ENCODE measurements at places on chromosomes 11 and 22. TPM values are rescaled to one million over a fixed set of nuclear protein-coding genes. Genes with fewer than 3 reads are reported as not detected.

HTR3A gene
- not detected for total RNA-seq

BTG4 gene
- total RNA-seq, result not detected

SERHL2 gene
- total RNA-seq, result 4.1 TPM

RTN4RL2 gene
- total RNA-seq, result 2.4 TPM

CHORDC1 gene
- total RNA-seq, result 46.6 TPM

KLHL22 gene
- total RNA-seq, result 38.0 TPM

LZTR1 gene
- 41.3 TPM for total RNA-seq

CEND1 gene
- not detected for total RNA-seq

MYO7A gene
- 9.8 TPM for total RNA-seq

C11orf87 gene
- total RNA-seq, result 0.13 TPM

OR8G5 gene
- total RNA-seq, result not detected

CDPF1 gene
- total RNA-seq, result 11.1 TPM

CCDC116 gene
- 0.30 TPM for total RNA-seq

GRCh38 chr11:70688142-70688541, 289.8 kb downstream of the CTTN start:
- H3K27me3 ChIP-seq, result no peaks in the 10 kb centered on the region
- H3K4me3 ChIP-seq, result no peak overlapping the region
- H3K36me3 ChIP-seq, result no peaks in the 10 kb centered on the region
- no peaks in the 10 kb centered on the region for H3K4me1 ChIP-seq

GRCh38 chr22:28441720-28442263, 237.8 kb downstream of the TTC28 start:
- H3K27ac ChIP-seq, result peak overlapping the region; percentile 74
- H3K4me3 ChIP-seq, result peak overlapping the region; percentile 49
- H3K36me3 ChIP-seq, result no peaks in the 10 kb centered on the region
- DNase-seq, result peak; percentile 9
- no peaks in the 10 kb centered on the region for H3K27me3 ChIP-seq
- peaks cover 35% of the 10 kb centered on the region for H3K4me1 ChIP-seq

DNA sequence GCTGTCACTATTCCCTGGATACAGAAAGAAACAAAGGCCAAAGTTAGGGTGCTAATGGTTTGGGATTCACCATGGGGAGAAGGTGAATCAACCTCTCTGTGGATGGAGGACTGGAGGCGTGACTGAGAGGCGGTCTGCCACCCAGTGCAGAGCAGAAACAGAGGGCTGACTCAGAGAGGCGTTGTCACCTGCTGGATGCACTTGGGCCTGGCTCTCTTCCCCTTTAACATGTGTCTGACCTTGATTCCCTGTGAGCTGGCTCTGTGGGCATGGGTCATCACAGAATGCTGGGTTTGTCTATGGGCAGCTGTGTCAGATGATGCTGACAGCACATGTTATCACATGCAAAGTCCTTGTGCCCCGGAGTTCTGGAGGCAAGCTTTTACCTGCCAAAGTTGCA, 75.9 kb downstream of the LDLRAD3 start:
- H3K27me3 ChIP-seq, result no peaks in the 10 kb centered on the region
- no peak overlapping the region for H3K4me3 ChIP-seq
- H3K4me1 ChIP-seq, result peaks cover 3% of the 10 kb centered on the region
- H3K27ac ChIP-seq, result no peak overlapping the region

- no peak overlapping the region for H3K27ac ChIP-seq
- no peak for DNase-seq
- no peak overlapping the region for H3K4me3 ChIP-seq
- no peaks in the 10 kb centered on the region for H3K4me1 ChIP-seq
- H3K36me3 ChIP-seq, result no peaks in the 10 kb centered on the region
- no peaks in the 10 kb centered on the region for H3K27me3 ChIP-seq
Measured at GRCh38 chr11:65642014-65642671, 4.2 kb downstream of the SIPA1 start.

GRCh38 chr11:10307022-10307399, 2.1 kb downstream of the ADM start:
- no peaks in the 10 kb centered on the region for H3K36me3 ChIP-seq
- DNase-seq, result no peak
- H3K27me3 ChIP-seq, result peaks cover 3% of the 10 kb centered on the region
- peak overlapping the region; percentile 70 for H3K4me3 ChIP-seq

DNA sequence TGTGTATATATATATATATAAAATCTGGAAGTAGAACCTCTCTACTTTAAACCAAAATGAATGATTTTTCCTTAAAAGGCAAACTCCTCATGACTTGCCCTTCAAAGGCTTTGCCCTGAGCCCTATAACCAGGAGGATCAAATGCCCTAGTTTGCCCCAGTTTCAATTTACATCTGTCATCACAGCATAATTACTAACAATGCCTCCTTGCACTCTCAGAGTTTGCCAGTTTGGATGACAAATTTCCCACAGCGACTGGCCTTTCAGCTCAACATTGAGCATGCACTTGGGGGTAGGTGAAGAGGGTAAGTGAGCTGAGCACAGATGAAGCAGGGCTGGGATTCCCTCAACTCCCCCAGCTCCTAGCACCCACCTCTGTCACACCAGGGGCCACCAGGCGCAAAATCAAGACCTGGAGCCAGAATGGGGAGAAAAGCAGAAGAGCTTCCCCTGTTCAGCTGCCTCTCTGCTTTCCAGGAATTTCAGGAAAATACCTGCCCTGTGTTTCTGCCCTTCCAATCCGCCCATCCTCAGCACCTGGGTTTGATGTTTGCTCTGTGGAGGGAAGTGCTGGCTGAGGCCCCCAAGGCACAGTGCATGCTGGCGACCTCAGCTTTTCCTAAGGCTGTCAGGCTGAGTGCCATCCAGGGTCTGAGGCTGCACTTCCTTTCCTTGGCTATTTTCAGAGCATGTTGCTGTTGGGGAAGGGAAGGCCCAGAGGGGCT, 67.5 kb downstream of the ADAMTS15 start:
- no peaks in the 10 kb centered on the region for H3K36me3 ChIP-seq
- H3K4me3 ChIP-seq, result no peak overlapping the region
- no peaks in the 10 kb centered on the region for H3K27me3 ChIP-seq

DNA sequence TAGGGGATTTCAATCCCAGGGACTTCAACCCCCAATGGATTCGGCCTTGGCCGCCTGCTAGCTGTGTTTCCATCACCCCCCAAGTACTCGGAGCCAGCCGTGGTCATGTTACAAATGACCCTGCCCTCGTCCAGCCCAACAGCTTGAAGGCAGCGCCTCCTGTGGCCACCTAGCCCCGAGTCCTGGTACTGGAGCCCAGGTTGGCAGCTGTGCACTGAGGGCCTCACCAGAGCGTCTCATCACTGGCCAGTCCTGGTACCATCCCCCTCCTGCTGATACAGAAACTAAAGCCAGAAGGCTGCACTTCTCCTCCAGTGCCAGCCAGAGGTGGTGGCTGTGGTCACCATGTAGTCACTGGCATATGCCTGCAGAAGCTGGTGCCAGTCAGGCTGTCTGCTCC, 44.9 kb upstream of the FADD start:
- H3K27ac ChIP-seq, result no peak overlapping the region
- H3K36me3 ChIP-seq, result no peaks in the 10 kb centered on the region
- no peaks in the 10 kb centered on the region for H3K4me1 ChIP-seq

GRCh38 chr22:47199261-47199978, 437.0 kb downstream of the TBC1D22A start:
- H3K4me1 ChIP-seq, result no peaks in the 10 kb centered on the region
- no peaks in the 10 kb centered on the region for H3K27me3 ChIP-seq
- DNase-seq, result no peak
- no peak overlapping the region for H3K4me3 ChIP-seq
- H3K36me3 ChIP-seq, result no peaks in the 10 kb centered on the region
- no peak overlapping the region for H3K27ac ChIP-seq

DNA sequence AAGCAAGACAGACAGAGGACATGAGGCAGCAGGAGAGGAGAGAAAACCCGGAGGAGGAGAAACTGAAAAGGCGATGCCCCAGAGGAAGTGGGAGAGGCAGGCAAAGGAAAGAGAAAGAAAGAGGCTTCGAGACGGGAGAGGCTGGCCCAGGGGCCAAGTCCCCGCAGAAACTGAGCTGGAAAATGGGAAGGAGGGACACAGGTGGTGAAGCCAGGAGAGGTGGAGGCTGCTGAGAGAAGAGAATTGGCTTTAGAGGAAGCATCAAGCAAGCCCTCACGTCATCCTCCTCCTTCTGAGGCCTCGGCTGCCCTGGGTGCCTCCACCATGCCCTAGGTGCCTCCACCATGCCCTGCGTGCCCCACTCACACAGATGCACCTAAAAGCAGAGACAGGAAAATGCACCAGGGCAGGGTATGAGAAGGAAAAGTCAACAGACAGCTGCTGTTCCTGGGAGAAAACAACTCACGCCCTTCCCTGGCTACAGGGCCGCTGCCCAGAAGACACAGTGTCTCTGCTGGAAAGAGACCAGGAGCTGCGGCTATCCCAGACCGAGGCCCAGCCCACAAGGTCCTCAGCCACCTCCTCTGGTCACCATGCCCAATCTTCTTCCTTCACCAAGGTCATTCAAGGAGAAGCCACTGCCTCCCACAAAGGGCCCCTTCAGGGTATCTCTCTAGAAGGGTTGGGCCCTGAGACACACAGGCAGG, 14.3 kb downstream of the FXYD6 start:
- no peaks in the 10 kb centered on the region for H3K36me3 ChIP-seq
- DNase-seq, result no peak
- no peaks in the 10 kb centered on the region for H3K27me3 ChIP-seq
- no peak overlapping the region for H3K4me3 ChIP-seq

GRCh38 chr11:76206327-76207081, at the start of gene WNT11:
Gene WNT11 (minus strand): TSS chr11:76206502. CDS start chr11:76206407, 95 bp downstream.
- DNase-seq, result peak; percentile 82
- H3K27ac ChIP-seq, result no peak within 1 kb of the TSS
- H3K4me3 ChIP-seq, result peak within 1 kb of the TSS; percentile 67
- H3K27me3 ChIP-seq, result peaks cover 20% of the 10 kb centered on the region
- peaks cover 39% of the 10 kb centered on the region for H3K4me1 ChIP-seq

GRCh38 chr11:121884626-121885025, 231.4 kb downstream of the BLID start:
- no peaks in the 10 kb centered on the region for H3K4me1 ChIP-seq
- H3K27ac ChIP-seq, result no peak overlapping the region
- no peaks in the 10 kb centered on the region for H3K27me3 ChIP-seq
- no peak overlapping the region for H3K4me3 ChIP-seq

DNA sequence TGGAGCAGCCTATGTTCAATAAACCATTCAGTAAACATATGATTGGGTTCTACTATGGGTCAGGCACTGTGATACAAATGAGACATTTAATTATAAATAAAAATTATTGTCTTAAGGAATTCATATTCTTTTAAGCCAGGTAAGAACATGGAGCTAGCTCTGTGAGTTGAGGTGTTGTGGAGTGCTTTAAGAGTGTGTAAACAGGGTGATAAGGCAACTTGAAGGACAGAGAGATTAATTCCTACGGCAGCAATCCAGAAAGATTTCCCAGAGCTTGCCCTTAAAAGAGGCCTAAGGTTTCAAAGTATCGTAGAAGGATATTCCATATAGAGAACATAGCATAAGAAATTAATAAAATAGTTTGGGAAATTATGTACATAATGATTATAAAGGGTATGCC, 126.4 kb upstream of the FAT3 start:
- no peak for DNase-seq
- H3K4me3 ChIP-seq, result no peak overlapping the region
- H3K4me1 ChIP-seq, result peaks cover 2% of the 10 kb centered on the region
- no peaks in the 10 kb centered on the region for H3K27me3 ChIP-seq

DNA sequence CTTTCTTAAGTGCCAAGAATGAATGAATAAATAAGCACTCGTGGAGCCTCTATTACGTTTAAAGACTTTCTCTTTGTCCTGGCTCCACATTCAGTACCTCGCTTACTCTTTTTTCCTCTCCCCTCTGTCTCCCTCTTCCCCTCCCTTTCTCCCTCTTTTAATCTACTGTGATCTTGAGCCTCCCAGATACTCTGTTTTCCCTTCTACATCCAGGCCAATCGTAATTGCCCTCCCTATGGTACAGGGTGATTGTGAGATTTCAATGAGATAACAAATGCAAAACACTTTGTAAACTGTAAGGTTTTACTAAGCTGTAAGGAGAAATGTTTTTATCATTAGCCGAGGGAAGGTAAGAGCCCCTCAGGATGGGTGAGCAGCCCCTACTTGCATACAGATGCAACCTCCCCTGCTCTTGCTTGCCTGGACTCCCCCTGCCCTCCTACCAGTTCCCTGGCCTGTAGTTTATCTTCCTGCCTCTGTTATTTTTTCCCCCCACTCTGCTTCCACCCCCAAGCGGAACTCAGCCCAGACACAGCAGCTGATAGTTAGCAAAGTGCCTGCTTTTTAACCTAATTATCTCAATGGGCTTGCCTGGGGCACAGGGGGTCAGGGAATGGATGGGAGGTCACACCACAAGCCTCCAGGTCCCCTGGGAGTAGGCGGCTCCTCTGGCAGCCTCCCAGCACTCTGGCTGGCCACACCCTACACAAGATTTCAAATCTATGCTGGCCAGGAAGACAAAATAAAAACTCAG, 76.9 kb upstream of the CADM1 start:
- H3K36me3 ChIP-seq, result no peaks in the 10 kb centered on the region
- peak; percentile 13 for DNase-seq
- H3K27ac ChIP-seq, result no peak overlapping the region
- peaks cover 18% of the 10 kb centered on the region for H3K4me1 ChIP-seq

- no peak overlapping the region for H3K27ac ChIP-seq
- DNase-seq, result no peak
- peaks cover 14% of the 10 kb centered on the region for H3K4me1 ChIP-seq
- H3K27me3 ChIP-seq, result no peaks in the 10 kb centered on the region
- H3K36me3 ChIP-seq, result no peaks in the 10 kb centered on the region
Measured at GRCh38 chr22:28021116-28021997, 102.3 kb upstream of the PITPNB start.

- no peak for DNase-seq
- H3K4me1 ChIP-seq, result no peaks in the 10 kb centered on the region
- no peaks in the 10 kb centered on the region for H3K36me3 ChIP-seq
- H3K4me3 ChIP-seq, result no peak overlapping the region
- no peak overlapping the region for H3K27ac ChIP-seq
Measured at GRCh38 chr11:74157169-74157568, 13.6 kb downstream of the C2CD3 start.

- DNase-seq, result no peak
- no peaks in the 10 kb centered on the region for H3K36me3 ChIP-seq
- peaks cover 6% of the 10 kb centered on the region for H3K4me1 ChIP-seq
- H3K4me3 ChIP-seq, result no peak overlapping the region
- H3K27me3 ChIP-seq, result no peaks in the 10 kb centered on the region
Measured at GRCh38 chr11:108662700-108663099, 2.2 kb upstream of the DDX10 start.

GRCh38 chr22:27194096-27194748, 536.8 kb downstream of the MIAT start:
- H3K4me3 ChIP-seq, result no peak overlapping the region
- no peaks in the 10 kb centered on the region for H3K36me3 ChIP-seq
- no peaks in the 10 kb centered on the region for H3K27me3 ChIP-seq

DNA sequence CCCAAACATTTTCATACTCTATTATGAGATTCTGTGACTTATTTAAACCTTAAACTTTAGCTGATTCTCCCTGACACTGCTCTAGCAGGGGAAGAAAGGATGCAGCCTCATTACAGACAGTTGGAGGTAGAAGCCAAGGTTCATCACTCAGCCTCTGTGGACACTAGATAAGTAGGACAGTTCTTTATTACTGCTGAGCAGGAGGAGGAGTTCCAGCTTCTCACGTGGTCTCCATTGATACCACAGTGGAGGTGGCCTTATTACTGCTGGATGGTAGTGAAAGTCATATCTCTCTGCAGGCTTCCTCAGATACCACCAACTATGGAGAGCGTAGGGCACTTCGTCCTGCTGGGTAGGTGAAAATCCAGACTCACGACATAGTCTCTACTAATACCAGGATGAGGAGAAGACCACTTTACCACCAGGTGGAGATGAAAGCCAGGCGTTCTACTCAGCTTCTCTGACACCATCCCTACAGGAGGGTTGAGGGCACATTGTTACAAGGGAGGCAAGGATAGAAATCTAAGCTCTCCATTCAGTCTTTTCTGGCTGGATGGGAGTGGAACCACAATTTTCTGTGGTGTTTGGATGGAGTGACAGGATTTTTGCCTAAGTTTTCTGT, 13.1 kb upstream of the ANGPTL5 start:
- no peak overlapping the region for H3K4me3 ChIP-seq
- no peaks in the 10 kb centered on the region for H3K36me3 ChIP-seq
- H3K4me1 ChIP-seq, result no peaks in the 10 kb centered on the region
